Umbilical cord (tissue), 2 donors: ENCODE measurements at places on chromosomes 5 and 9.

DNA sequence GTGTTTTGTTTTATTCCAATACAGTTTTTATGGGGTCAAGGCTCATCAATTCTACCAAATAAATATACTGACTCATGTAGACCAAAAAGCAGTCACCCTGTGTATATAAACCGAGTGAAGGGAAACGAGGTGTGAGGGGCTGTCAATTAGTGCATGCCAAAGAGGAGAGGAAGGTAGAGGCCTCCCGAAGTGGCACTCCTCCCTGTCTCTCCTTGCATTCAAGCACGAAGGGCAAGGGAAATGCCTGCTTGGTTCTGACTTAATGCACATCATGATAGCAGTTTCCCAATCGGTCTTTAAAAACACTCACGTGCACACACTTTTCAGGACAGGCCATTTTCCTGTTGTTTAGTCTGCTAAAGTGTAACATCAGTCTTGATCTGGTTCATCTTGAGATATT lies 125.6 kb upstream of the SLCO6A1 start:
- no peak for DNase-seq

- DNase-seq = no peak
Observed at GRCh38 chr9:110257956-110258355, 1.6 kb upstream of the TXN start.

- DNase-seq = no peak
Observed at GRCh38 chr5:31124026-31124425, 69.5 kb upstream of the CDH6 start.

- DNase-seq = peak; percentile 77
Observed at GRCh38 chr5:142296914-142297417, 27.9 kb downstream of the SPRY4 start.

DNA sequence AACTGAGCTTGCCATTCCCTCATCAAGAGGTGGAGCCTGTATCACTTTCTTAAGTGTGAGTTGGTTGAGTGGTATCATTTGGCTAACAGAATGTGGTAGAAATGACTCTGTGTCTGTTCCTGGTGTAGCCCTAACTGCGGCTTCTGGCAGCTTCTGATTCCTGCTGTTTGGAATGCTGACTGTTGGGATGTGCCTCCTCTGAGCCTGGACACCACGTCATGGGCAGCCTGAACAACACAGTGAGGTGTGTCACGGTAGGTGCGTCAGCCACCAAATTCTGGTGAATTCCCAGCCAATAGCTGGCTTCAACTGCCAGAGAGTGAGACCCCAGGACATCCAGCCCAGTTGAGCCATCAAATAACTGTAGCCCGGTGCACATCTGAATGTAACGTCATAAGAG lies 6.1 kb upstream of the C9orf152 start:
- DNase-seq = no peak
